ENCODE measurements at places on chromosomes 6 and 20.

- no peak for DNase-seq
Observed at GRCh38 chr6:82275686-82276085, 28.1 kb upstream of the IBTK start.

DNA sequence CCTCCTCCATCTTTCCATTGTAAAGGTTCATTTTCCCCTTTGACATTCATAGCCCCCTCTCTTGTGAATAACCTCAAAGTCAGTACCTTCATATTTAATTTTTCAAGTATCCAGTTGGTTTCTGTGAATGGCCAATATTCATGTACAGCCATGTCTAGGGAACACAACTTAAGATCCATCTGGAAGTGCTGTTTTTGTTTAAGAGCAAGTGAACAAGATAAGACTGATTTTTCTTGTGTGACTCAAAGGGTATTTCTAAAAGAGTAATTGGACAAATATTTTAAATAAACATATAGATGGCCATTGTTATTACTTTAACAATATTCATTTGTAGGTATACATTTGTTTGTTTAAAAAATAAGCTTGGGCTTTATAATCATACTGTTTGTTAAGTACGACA, 92.9 kb downstream of the RTN4IP1 start:
- no peak for DNase-seq

- no peak for DNase-seq
Observed at GRCh38 chr6:25497383-25498040, 154.5 kb upstream of the SCGN start.

- DNase-seq = no peak
Observed at GRCh38 chr6:4979426-4979825, 24.4 kb downstream of the RPP40 start.

GRCh38 chr6:55666037-55666436, 87.0 kb upstream of the HMGCLL1 start:
- no peak for DNase-seq

- DNase-seq = no peak
Observed at GRCh38 chr6:169172456-169172855, 81.2 kb downstream of the THBS2 start.

DNA sequence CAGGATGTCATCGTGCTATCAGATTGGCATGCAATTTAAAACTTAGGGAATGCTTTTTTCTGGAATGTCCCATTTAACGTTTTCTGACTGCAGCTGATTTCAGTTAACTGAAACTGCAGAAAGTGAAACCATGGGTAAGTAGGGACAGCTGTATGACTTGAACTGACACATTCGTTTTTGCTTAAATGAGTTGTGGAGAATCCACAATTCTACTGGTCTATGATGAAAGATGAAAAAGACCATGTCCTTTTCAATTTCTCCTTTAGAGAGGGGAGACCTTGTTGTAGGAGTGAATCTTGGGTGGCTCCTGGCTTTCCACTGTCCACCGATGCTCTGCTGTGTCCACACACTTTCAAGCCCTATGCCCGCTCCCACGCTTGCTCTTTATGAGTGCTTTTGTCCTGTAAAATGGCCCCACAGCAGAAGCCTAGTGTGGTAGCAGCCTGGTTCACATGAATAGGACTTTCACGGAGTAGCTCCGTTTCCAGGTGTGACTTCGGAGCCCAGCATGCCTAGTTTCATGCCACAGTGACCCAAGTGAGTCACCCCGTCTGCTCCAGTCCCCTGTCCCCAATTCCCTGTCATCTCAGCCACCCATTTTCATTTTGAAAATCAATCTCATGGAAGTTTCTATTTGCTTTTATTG, 21.9 kb downstream of the DYNLT1 start:
- no peak for DNase-seq

- DNase-seq = no peak
Observed at GRCh38 chr20:10260316-10260715, 41.7 kb downstream of the SNAP25 start.

GRCh38 chr20:17872434-17872833, 96.2 kb downstream of the SNX5 start:
- DNase-seq = no peak

- DNase-seq = no peak
Observed at GRCh38 chr20:62068997-62069396, 3.3 kb upstream of the TAF4 start.

- no peak for DNase-seq
Observed at GRCh38 chr6:134058622-134059366, 6.4 kb upstream of the SLC2A12 start.

- DNase-seq = no peak
Observed at GRCh38 chr6:108656836-108657235, 96.1 kb downstream of the FOXO3 start.

GRCh38 chr6:159836718-159837490, 36.8 kb downstream of the PNLDC1 start:
- no peak for DNase-seq

DNA sequence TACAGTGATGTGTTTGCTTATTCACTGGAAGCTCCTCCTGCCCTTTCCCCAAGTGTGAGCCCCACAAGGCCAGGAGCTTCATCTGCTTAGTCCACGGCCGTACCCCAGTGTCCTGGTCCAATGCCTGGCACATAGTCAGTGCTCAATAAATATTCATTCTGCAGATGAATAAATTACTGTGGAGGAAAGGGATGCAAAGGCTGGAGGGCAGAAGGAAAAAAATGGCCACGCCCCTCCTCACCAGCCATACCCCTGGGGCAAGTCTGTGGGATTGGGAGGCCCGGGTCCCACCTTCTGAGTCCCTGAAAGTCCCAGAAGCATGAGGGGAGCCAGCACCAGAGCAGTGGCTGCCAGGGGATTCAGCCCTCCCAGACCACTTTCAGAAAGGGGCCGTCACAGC, 65.5 kb downstream of the GRM4 start:
- DNase-seq = no peak

DNA sequence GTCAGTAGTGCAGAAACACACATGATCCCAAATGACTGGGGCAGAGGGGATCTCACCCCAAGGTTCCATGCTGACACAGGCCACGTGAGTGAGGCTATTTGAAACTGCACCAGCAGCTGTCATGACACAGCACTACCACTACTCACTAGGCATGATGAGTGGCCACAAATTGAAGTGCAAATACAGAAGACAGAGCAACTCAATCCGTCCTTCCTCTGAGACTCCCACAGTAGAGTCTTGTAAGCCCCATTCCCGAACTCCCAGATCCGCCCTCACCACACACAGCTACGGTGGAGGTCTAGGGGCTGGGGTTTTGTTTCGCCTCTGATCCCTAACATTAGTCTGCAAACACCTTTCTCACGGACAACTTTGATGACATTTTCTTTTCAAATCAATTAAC, 113.3 kb upstream of the NUP153 start:
- no peak for DNase-seq

DNA sequence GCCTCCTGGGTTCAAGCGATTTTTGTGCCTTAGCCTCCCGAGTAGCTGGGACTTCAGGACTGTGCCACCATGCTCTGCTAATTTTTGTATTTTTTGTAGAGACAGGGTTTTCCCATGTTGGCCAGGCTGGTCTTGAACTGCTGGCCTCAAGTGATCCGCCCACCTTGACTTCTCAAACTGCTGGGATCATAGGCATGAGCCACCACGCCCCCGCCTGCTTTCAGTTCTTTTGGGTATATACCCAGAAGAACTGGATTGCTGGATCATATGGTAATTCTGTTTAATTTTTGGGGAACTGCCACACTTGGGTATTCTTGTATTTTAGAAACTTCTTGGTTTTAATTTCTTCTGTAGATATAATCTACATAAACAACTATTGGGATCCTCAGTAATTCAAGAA, 17.0 kb downstream of the CDS2 start:
- peak; percentile 12 for DNase-seq

DNA sequence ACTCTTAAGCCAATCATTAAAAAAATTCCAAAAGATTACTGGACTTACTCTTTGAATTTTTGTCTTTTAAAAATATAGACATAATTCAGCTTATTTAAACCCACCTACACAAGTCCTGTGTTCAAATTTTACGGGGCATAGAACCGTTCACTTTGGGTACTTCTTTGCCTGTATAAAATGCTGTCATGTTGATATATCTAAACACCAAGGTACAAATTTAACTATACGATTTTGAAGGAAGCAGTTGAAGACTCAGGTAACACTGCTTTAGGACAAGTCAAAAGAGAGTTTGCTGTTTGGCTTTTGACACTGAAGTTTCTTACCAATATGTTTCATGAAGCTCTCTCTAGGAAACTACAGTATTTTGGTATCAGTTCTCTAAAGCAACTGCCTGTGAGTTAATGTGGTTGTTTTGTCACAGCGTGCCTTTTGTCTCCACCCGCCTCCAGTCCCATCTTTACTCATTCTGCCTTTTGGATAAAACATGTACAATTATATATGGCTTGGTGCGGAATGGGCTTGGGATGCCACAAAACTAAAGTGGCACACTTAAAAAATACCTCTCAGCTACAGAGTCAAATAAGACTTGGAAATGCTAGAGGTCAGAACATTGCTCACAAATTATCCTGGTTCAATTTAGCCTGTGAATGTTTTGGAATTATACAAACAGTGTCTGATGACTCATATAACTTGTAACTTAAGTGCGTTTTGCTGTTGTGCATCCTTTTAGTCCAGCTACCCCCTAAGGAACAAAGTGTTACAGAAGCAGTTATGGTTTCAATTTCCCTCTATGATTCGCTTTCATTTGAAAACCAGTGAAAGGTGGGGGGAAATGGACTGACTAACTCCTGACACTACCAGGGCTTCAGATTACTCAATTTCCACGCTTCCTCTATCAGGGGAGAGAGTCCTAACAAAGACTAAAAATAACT, 38.7 kb downstream of the RGS17 start:
- DNase-seq = no peak

- DNase-seq = no peak
Observed at GRCh38 chr6:87723170-87724078, 21.4 kb upstream of the AKIRIN2 start.

- peak; percentile 93 for DNase-seq
Observed at GRCh38 chr6:31620586-31621319, at the start of gene PRRC2A. Gene PRRC2A (plus strand): TSS chr6:31620715. CDS start chr6:31622790, 2,075 bp downstream.

DNA sequence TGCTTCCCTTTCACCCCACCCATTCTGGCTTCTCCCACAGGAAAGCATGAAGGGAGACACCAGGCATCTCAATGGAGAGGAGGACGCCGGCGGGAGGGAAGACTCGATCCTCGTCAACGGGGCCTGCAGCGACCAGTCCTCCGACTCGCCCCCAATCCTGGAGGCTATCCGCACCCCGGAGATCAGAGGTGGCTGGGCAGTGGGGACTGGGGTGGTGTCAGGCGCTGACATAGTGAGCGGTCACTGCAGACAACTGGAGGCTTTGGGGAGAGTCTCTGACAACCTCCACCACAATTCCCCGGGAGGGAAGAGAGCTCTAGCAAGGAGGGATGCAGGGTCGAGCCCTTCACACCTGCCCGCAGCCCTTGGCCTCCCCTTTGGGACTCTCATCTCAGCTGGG, 18.1 kb downstream of the DNMT3B start:
- no peak for DNase-seq

DNA sequence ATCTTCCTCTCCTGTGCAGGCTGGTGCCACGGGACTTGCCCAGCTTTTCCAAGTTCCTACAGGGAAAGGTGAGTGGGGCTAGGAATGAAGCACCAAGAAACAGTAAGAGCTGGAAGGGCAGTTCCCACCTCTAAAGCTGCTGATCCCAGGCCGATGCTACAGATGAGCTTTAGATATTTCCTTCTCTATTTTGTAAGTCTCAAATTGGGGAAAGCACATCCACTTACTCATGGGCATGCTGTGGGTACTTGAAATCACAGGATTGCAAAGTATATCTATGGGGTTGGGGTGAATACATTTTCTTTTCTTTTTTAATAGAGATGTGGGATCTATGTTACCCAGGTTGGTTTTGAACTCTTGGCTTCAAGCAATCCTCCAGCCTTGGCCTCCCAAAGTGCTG, 3.1 kb downstream of the ZBTB2 start:
- no peak for DNase-seq

DNA sequence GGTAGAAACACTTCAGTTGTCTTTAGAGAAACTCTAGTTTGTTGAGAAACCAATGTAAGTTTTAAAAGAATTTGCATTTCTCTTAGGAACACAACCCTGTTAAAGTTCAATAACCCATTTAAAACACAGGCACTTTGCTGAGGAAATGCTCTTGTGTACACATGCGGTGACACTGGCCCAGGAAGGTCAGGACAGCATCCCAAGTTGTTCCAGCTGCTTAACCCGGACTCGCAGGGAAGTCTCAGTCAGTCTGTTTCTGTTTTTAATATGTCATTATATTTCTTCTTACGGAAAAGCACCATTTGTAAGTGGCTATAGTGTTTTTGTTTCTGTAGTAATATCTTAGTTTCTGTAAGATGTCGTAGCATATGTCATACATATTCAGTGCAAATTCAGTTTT, 36.9 kb downstream of the RIN2 start:
- no peak for DNase-seq

- no peak for DNase-seq
Observed at GRCh38 chr20:49247792-49248191, 28.6 kb downstream of the DDX27 start.

- peak; percentile 48 for DNase-seq
Observed at GRCh38 chr6:43171707-43172103, 636 bp downstream of the SRF start.

- no peak for DNase-seq
Observed at GRCh38 chr6:139977887-139978332, 603.5 kb upstream of the CITED2 start.

- no peak for DNase-seq
Observed at GRCh38 chr6:44217332-44218143, 812 bp downstream of the MYMX start.

DNA sequence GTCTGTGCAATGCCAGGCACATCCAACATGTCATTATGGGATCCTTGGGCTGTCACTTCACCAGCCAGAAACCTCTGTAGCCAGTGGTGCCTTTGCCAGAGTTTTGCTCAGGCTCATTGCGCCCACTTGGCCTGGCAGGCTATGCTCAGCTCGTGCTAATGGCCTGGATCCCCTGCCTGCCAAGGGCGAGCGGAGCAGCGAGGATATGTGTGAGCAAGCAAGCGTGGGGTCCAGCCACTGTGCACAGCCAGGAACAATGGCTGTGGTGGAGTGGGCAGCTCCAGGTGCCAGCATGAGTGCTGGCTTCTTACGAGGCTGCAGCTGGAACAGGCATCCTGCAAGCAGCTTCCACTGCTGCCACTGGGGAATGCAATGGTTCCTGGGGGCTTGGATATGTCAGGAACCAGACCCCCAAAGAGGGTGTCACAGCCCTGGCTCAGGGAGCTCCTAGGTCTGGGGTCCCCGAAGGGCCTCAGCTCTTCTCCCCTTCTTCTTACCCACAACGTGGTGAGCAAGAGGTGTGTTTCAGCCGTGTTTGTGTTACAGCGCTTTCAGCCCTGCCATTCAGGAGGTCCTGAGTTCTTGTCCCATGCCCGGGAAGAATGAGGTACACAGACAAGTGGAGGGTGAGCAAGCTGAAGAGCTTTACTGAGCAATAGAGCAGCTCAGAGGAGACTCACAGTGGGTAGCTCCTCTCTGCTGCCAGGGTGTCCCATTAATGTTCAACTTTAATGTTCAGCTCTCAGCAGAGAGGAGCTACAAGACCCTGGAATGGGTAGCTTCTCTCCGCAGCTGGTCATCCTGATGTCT, 22.3 kb upstream of the TOP1 start:
- DNase-seq = no peak

- DNase-seq = no peak
Observed at GRCh38 chr6:98944598-98945081, 3.1 kb downstream of the FBXL4 start.

GRCh38 chr20:54717983-54718382, 242.6 kb downstream of the DOK5 start:
- DNase-seq = no peak

Data from stimulated activated CD4-positive, alpha-beta T cell treated with anti-CD3 and anti-CD28 coated beads, Interleukin-4, amount 100 ng/mL, for 1 hour (primary cell).